Activated CD8-positive, alpha-beta memory T cell treated with anti-CD3 and anti-CD28 coated beads for 1 hour (primary cell): ENCODE measurements at places on chromosomes 7 and 10.

DNA sequence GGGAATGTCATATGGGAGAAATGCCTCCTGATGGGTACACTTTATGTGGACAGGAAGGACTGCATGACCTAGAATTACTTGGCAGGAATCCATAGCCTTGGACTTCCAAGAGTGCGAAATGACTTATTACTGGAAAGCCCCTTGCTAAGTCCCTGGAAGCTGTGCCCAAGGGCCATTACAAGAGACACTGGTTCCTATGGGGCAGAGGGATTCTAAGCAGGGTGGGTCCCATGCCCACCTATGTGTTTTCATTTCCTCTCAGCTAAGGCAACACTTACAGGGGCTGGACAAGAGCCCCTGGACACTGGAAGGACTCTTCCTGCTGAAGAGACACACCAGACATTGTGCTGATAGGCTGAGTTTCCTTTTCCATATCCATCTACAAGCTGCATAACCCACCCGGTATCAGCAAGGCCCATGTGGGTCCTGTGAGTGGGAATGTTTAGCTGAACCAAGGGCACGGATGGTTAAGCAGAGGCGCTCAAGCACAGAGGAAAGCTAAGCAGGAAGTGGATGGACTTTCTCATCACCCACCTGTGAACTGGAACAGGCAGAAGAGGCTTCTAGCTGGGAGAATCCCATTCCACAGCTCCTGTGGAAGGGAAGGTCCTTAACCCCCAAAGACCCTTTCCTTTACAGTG, 56.2 kb downstream of the XPNPEP1 start:
- no peak for DNase-seq

DNA sequence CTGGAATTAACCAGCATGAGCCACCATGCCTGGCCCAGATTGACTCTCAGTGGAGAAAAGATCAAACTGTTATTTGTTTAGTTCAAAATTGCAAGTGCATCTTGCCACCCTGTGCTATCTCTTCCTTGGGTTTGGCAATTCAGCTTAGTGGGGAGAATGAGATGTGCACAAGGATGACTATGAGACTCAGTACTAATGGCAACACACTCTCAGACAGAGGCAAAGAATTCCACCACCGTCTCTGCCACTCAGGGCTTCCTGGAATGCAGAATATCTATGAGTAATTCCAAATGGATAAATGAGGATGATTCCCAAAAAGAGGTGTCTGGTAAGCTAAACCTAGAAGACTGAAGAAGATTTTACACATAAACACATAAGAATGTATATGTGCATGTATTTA, 525.8 kb downstream of the NRG3 start:
- no peak for DNase-seq

GRCh38 chr7:22630069-22630468, 96.9 kb upstream of the IL6 start:
- DNase-seq = no peak

DNA sequence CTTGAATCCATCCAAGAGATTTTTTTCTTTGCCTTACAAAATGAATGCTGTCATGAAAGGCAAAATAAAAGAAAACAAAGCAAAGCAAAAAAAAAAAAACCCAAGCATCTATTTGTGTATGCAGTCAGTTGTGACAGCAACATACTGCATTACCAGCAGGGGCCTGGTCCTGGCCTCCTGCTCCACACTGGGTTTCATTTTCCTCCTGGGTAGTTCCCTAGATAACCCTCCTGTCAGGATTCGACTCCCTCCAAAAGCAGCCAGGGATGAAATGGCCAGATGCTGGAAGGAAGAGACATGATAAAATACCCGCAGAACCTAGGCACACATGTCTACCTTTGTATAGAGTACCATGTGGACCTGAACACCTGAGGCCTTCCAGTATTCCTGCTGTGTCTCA, 148.6 kb downstream of the NRCAM start:
- DNase-seq = no peak

- DNase-seq = no peak
These were observed 3.5 kb upstream of the MYL10 start for GRCh38 chr7:101632641-101633040.

DNA sequence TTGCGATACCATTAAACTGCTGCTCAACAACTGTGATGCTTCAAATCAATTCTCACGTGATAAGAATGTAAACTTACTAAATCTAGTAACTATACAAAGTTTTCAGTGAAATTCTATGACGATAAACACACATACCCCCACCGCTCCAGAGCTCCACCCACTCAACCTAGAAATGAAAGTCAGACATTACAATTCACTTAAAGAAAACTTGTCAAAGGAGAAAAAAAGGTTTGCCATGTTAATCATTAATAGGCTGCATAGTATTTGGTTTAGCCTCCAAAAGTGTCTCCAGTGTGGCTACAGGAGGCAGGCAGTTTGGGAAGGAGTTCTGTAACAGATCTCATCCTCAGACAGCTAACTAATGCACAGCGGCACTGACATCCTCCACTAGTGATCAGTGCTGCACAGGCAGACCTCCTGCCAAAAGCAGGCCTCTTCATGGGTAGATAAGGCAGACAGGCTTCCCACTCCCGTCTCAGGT, 3.1 kb downstream of the HERPUD2 start:
- DNase-seq = no peak

- DNase-seq = no peak
These were observed 21.2 kb downstream of the TECTB start for GRCh38 chr10:112304267-112304859.

GRCh38 chr10:110709964-110710587, 65.9 kb downstream of the RBM20 start:
- DNase-seq = no peak

- no peak for DNase-seq
These were observed 20.1 kb upstream of the SH2D4B start for GRCh38 chr10:80517416-80518142.

- no peak for DNase-seq
These were observed 143.0 kb upstream of the BMPER start for GRCh38 chr7:33762151-33762910.

DNA sequence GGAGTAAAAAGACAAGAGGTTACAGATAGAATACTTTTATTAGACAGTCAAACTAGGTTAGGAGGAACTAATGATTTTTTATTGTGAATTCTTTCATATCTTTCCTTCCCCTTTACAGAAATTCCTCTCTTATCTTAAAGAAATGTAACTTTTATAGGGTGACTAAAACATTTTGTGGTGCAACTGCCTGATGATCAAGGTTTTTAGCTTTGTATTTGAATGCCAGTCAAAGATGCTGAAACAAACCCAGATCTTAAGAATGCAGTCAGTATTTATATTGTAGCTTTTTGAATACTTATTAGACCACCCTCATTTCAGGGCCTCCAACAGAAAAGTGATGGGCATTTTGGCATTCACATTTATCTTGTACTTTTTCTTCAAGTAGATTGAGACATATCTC, 27.4 kb downstream of the TAX1BP1 start:
- DNase-seq = no peak

DNA sequence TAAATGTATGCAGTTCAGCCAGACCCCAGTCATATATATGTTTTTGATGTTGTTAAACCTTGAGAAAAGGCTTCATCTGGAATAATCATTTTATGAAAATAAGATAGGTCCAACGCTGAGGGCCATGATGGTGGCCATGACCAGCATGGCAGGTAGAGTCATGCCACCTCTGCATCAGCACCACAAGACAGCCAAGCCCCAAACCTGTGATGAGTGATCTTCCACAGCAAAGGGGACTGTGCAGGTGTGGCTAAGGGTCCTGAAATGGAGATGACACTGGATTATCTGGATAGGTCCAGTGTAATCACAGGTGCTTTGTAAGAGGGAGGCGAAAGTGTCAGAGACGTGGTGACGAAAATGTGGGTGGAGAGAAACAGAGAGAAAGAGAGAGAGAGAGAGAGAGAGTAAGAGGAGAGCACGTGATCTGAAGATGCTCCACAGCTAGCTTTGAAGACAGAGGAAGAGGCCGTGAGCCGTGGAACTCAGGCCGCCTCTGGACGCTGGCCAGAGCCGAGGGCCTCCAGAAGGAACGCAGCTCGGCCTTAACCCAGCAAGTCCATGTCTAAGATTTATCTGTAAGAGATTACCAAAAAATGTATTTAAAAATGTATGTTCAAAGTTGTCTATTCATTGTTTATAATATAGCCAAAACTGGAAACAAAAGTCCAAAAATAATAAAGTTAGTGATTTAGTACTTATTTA, 304.4 kb upstream of the SHH start:
- no peak for DNase-seq

- DNase-seq = no peak
These were observed 46.7 kb downstream of the PARD3 start for GRCh38 chr10:34768261-34768971.

GRCh38 chr7:158029509-158029908, 558.1 kb downstream of the PTPRN2 start:
- no peak for DNase-seq

DNA sequence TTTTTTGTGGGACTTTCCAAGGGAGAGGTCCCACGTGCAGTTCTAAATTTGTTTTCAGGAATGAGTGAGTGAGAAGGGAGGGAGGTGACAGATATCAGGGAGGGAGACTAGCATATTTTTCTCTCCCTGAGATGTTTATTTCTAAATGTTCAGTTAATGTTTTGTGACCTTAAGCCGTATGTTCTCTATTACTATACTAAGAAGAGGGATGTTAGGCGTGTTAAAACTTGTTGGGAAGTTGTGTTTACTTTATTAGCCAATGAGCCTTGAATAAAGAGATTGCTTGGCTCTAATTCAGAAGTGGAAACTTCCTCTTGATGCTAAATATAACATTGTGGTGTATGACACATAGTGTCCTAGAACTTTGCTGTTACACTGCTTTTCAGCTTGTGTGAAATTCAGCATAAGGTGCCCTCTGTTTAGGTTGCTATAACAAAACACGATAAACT, 37.3 kb downstream of the DNAH11 start:
- DNase-seq = no peak

GRCh38 chr7:37031571-37032257, 307.4 kb upstream of the AOAH start:
- DNase-seq = no peak

GRCh38 chr7:41997151-41997550, 239.9 kb downstream of the GLI3 start:
- no peak for DNase-seq

- no peak for DNase-seq
These were observed 75.6 kb upstream of the LRRC4 start for GRCh38 chr7:128106821-128107220.

DNA sequence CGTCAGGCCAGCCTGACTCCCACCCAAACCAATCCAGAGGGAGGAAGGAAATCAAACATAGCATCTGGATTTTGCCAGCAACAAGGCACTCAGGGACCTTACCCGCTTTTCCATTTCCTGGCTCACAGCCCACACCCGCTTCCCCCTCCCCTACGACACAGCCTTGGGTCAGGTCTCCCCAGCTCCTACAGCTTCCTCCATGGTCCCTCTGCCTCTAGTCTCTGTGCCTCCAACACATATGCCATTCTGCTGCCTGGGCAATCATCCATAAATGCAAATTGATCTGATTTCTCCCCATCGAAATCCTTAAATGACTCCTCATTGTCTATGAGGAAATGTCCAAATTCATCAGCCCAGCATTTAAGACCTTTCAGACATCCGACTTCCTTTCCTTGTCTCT, 53.2 kb upstream of the CUX1 start:
- DNase-seq = no peak

DNA sequence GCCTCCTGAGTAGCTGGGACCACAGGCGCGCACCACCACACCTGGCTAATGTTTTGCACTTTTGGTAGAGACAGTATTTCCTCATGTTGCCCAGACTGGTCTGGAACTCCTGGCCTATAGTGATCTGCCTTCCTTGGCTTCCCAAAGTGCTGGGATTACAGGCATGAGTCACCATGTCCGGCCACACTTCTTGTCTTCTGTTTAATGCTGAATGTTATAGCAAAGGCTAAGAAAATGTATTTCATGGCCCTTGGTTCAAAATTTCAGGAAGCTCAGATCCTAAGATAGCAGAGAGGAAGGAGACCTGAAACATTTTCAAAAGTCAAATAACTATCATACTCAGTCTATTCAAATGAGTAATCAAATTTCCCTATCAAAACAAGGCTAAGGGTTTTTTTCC, 229.6 kb downstream of the BAMBI start:
- no peak for DNase-seq

DNA sequence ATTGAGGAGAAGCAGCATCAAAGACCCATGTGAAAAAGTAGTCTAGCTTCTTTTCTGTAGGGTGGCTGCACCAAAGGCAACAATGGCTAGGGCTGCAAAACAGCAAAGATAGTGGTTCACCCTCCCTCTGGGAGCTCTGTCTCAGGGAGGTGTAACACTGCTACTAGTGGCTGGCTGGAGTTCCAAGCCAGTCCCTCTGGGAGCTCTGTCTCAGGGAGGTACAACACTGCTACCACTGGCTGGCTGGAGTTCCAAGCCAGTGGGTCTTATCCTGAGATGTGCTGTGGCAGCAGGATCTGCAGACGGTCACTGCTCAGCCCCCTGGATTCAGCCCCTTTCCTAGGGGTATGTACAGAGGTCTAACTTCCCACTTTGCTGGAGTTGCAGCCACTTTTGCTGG, 37.9 kb upstream of the TMEM140 start:
- no peak for DNase-seq

DNA sequence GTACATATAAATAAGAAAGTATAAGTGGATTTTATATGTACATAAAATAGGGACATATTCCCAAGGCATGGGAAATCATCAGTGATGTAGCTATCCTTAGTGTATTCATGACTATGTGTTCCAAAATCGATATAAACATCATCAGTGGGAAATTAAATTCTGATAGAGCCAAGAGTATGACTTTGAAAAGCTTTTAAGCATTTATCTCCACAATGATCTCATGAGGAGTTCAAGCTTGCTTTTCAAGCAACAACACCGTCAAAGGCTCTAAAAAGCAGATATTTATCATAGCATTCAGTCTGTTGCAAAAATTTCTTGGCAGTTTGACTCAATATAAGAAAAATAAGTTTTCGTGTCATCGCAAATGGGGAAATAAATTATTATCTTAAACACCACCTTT, 14.5 kb upstream of the NEBL start:
- DNase-seq = no peak

DNA sequence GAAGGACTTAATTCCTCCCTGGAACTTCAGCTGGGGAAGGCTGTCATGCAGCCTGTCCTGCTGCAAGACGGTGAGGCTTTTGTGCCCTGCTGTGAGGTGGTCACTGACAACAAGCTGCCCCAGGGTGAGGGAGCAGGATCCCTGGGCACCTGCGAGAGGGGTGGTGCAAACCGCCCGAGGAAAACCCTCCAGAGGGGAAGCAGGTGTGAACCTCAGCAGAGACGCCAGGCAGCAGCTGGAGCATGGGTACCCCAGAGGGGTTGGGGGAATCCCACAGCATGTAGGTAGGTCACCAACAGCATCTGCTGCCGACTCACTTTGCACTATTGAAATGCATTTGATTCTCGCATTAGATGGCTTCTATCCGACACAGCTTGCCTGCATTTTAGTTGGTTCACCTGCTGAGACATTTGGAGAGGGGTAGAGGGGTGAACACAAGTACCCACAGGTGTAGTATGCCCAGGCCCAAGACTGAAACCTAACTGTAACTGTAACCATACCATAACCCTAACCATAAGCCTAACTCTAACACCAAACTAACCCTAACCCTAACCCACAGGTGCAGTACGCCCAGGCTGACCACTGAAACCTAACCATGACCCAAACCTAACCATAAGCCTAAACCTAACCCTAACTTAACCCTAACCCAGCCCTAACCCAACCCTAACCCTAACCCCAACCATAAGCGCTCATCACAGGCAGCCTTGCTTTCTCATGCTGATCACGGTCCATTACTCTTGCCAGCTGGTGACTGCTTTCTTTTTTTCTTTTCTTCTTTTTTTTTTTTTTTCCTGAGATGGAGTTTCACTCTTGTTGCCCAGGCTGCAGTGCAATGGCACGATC, 85.9 kb downstream of the ELFN1 start:
- no peak for DNase-seq
